Activated gamma-delta T cell (primary cell): ENCODE measurements at places on chromosomes 1 and 21.

GRCh38 chr1:52002038-52002917, 11.8 kb upstream of the RAB3B start:
- no peak for DNase-seq

GRCh38 chr1:25821630-25822091, 1.9 kb downstream of the MTFR1L start:
- no peak for DNase-seq

GRCh38 chr1:24926563-24927249, 3.4 kb downstream of the RUNX3 start:
- DNase-seq = no peak

DNA sequence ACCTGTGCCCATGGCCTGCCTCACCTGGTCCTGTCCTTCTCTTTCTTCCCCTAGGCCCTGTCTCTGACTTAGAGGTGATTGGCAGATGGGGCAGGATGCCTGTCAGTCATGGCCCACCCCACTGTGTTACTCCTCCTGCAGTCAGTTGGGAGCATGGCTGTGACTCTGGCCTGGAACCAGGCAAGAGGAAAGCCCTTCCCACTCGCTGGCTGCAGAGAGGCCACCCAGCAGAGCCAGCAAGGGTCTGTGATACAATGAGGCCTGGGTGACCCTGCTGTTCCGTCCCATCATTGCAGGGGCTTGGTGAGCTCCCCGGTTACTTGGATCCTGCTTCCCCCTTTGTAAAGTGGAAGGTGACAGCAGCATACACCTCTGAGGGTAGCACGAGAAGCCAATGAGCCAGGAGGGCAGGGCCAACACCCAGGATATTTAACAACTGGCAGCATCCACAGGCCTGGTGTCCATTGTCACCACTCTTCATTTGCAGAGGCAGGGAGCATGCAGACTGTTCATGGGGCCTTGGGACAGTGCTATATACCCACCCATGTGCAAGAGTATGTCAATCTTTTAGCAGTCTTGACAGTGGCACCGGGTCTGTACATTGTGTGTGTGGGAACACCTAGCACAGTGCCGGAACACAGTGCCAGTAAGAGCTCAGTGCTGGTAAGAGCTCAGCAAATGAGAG, 191.0 kb upstream of the C1orf174 start:
- no peak for DNase-seq

- no peak for DNase-seq
Observed at GRCh38 chr1:164695956-164696665, 137.1 kb downstream of the PBX1 start.
